Stimulated activated CD8-positive, alpha-beta memory T cell treated with anti-CD3 and anti-CD28 coated beads, Interleukin-7, amount 100 ng/mL, for 24 hours (primary cell): ENCODE measurements at places on chromosomes 6 and 20.

DNA sequence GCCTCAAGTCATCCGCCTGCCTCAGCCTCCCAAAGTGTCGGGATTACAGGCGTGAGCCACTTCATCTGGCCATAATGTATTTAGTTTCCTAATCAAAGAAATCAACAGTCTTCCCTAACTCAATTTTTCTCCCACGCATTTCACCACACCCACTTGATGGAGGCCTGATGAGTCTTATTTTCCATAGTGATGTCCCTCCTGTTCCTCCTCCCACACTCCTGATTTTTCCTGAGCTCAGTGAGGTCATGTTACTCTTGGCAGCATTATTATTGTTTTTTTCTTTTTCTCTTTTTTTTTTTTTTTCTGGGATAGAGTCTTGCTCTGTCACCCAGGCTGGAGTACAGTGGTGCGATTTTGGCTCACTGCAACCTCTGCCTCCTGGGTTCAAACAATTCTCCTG, 8.9 kb downstream of the ABRACL start:
- DNase-seq = no peak

DNA sequence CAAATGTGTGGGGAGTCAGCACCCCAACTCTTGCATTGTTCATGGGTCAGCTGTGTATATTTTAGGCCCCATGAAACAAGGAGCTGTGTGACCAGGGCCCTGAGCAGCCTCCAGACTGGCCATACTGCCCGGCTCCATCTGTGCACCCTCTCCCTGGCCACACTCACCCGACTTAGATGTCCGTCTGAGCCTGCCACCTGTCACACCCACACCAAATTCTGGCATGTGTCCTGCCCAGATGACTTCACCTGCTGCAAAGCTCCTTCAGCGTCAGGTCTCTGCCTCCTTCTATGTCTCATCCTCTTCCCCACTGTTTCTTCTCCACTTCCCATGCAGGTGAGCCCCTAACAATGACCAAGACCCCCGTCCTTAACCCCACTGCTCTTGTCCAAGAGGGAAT, 88.1 kb upstream of the THBS2 start:
- no peak for DNase-seq

GRCh38 chr6:5657684-5658430, 348.9 kb downstream of the NRN1 start:
- no peak for DNase-seq

GRCh38 chr6:12092762-12093161, 80.7 kb downstream of the HIVEP1 start:
- no peak for DNase-seq

GRCh38 chr6:4916954-4917561, 86.8 kb downstream of the RPP40 start:
- no peak for DNase-seq

DNA sequence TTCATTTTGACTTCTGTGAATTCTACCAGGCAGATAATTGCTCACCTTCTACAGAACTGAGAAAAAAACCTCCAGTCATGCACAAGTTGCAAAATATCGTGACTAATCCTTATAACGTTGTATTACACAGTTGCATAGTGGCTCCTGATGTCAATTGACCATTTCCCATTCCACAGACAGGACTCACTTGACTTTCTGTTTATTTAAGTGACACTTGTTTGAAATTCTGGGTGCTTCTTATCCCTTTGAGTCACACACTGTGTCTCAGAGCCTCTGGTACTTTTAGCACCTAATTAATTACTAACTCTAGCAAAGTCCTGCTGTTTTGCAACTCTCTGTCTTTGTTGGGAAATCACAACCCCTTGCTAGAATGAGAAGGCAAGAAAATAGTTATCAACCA, 16.2 kb upstream of the RSPO3 start:
- DNase-seq = no peak

- no peak for DNase-seq
These were observed 194.9 kb downstream of the PACRG start for GRCh38 chr6:162922563-162923166.

DNA sequence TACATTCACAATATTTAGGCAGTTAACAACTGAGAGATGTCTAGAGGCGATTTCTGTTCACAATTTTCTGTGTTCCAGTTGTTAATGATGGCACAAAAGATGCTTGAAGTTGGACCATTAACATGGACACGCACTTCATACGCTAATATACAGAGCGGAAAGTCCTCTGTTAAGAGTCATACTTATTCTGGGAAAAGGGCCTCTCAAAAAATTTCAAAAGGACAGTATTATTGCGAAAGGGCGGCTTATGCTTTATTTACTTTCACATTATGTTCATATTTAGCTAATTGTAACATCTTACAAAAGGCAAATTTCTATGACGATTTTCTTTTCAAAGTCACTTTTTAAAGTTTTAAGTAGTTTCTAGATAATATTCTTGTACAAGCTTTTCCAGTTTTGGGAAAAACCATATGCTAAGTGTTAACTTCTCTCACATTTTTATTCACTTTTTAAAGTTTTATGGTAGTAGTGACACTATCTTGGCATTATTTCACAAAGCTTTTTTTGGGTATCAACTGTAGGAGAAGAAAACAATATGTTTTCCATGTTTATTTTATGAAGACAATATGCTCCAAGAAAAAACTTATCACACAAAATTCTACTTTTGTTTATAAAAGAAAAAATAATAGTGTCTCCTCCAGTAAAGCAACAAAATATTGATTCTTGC, 62.3 kb downstream of the MAP7 start:
- DNase-seq = no peak
